ENCODE measurements at places on chromosomes 13 and 19.

- DNase-seq = no peak
Measured at GRCh38 chr13:23547000-23547590, 23.1 kb upstream of the TNFRSF19 start.

DNA sequence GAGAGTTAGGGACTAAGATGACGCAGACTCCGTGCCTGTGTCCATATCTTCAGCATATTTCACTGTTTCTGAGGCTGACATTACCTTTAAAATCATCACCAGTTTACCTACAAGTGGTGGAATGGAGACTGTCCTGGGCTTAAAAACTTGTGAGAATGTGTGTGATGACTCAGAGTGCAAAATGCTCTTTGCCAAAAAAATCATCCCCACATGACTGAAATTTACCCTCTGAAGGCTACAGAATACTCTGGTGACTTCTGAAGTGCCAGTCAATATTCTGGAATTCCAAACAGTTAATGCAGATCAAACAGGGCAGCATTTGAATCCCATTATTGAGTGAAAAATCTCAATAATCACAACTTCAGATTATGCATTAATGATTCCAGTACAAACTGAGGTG is 901.4 kb downstream of the EFNB2 start:
- no peak for DNase-seq

- DNase-seq = no peak
Measured at GRCh38 chr19:55158848-55159749, 1.6 kb upstream of the TNNI3 start.

GRCh38 chr13:24153979-24154701 is 6.4 kb upstream of the SPATA13 start:
- DNase-seq = no peak

DNA sequence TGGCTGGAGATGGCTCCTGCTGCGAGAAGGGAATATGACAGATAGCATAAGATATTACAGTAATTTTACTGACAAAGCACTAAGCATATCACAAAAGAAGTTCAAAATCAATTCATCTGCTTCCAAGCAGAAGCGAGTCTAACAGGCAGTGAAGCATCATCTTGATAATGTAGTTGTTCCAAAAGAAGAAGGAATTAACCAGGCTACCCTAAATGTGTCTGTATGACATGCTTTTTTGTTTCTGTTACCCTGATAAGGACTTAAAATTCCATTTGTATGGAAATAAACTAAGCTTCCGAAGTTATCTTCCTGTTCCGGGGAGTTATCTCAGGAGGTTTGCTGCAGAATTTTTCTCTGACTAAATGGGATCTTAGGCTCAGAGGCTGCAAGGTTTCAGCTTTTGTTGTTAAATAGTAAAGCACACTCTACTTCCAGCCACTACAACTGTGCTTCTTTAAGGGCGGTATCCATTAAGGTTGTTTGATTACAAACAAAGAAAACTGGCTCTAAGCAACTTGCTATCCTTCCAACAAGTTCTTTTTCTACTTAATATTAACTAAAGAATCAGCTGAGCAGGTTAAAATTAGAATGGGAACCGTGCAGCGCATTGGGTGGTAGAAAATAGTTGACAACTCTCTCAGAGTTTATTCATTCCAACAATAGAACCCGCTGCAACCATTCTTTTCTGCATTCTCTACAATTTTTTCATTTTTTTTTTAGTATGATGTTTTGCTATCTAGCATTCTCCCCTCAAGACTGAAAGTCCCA is 607.3 kb downstream of the UQCRFS1 start:
- DNase-seq = no peak

DNA sequence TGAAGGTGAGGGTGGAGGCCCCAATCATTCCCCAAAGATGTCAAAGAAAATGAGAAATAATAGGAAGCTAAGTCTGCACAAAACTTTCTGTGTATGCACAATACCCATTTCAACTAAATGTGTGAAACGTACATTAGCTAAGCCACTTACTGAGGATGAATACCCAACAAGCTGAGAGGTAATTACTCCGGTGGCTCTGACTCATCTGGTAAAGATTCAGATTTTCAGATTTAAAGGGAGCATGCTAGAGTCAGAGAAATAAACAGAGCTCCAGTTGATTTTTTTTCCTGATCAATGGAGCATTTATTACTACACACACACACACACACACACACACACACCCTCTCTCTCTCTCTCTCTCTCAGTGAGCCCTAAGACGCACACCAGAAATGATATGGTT is 194.8 kb upstream of the ARGLU1 start:
- DNase-seq = no peak

Data from mucosa of gallbladder (tissue), 1 donor.